Lower lobe of right lung (tissue), 2 donors: ENCODE measurements at places on chromosomes 3 and 15. TPM values are rescaled to one million over a fixed set of nuclear protein-coding genes. Genes with fewer than 3 reads are reported as not detected.

Gene C3orf20
- total RNA-seq = not detected

Gene SCAPER
- total RNA-seq = 34.2 TPM

- no peak overlapping the region for H3K27ac ChIP-seq
- H3K4me3 ChIP-seq = no peak overlapping the region
- H3K27me3 ChIP-seq = no peaks in the 10 kb centered on the region
- no peak for DNase-seq
- H3K36me3 ChIP-seq = no peaks in the 10 kb centered on the region
These were observed 226.8 kb downstream of the TBC1D5 start for GRCh38 chr3:17515445-17516234.

Gene APOD
- total RNA-seq = 91.6 TPM

GRCh38 chr15:77120576-77120975, 49.7 kb upstream of the TSPAN3 start:
- H3K36me3 ChIP-seq = no peaks in the 10 kb centered on the region
- H3K27ac ChIP-seq = no peak overlapping the region
- H3K4me1 ChIP-seq = no peaks in the 10 kb centered on the region
- DNase-seq = no peak
- no peaks in the 10 kb centered on the region for H3K27me3 ChIP-seq

GRCh38 chr3:70972855-70973254, 610.7 kb downstream of the FOXP1 start:
- peaks cover 5% of the 10 kb centered on the region for H3K4me1 ChIP-seq
- H3K27me3 ChIP-seq = no peaks in the 10 kb centered on the region
- no peak overlapping the region for H3K27ac ChIP-seq

DNA sequence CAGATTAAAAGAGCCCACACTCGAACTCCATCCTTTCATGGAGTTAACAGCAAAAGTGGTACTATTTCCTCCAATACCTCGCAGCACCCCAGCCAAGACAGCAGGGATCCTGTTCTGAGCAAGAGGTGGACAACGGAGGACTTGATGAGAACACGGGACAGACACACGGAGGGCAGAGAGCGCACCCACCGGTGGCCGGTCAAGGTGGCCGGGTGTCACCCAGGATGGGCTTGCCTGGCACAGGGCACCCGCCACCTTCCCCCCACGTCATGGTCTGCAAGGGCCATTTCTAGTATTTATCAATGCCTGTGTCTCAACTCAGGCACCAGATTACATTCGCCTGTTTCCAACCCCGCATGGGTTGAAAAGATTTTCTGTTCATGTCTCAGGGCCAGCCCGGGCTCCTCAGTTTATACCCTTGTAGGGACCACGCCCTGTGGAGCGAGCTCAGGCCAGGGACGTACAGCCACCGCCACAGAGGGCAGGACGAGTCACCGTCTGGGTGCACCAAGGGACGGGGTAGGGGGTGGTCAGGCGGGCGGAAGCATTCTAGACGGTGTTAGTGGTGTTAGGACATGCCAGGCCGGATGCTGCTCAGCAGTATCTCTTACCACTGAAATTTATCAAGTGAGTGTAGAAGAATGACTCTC, 64.2 kb downstream of the CYFIP1 start:
- peaks cover 86% of the 10 kb centered on the region for H3K36me3 ChIP-seq
- H3K4me1 ChIP-seq = no peaks in the 10 kb centered on the region
- H3K4me3 ChIP-seq = no peak overlapping the region
- H3K27ac ChIP-seq = no peak overlapping the region
- DNase-seq = peak; percentile 39
- H3K27me3 ChIP-seq = no peaks in the 10 kb centered on the region

DNA sequence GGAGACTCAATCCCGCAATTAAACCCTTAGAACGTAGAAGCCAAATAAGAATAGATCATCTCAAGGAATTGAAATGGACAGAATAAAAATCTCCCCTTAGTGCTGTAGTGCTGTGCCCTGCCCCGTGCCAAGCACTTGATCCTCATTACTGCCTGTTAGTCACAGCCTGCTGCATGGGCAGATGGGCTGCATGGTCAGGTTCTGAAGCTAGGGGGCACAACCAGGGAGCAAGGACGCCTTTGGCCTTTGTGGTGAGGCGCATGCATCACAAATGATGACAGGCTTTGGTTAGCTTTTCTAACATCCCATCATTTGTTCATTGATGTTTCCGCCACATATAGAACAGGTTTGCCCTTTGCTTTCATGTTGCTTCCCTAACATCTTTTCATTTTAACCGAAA, 336.3 kb upstream of the ADAMTS9 start:
- no peak for DNase-seq
- H3K27ac ChIP-seq = no peak overlapping the region
- H3K27me3 ChIP-seq = no peaks in the 10 kb centered on the region

- H3K27me3 ChIP-seq = no peaks in the 10 kb centered on the region
- H3K36me3 ChIP-seq = no peaks in the 10 kb centered on the region
- no peak overlapping the region for H3K4me3 ChIP-seq
- no peak overlapping the region for H3K27ac ChIP-seq
- peaks cover 8% of the 10 kb centered on the region for H3K4me1 ChIP-seq
These were observed 174.3 kb downstream of the KLF13 start for GRCh38 chr15:31500766-31501449.

DNA sequence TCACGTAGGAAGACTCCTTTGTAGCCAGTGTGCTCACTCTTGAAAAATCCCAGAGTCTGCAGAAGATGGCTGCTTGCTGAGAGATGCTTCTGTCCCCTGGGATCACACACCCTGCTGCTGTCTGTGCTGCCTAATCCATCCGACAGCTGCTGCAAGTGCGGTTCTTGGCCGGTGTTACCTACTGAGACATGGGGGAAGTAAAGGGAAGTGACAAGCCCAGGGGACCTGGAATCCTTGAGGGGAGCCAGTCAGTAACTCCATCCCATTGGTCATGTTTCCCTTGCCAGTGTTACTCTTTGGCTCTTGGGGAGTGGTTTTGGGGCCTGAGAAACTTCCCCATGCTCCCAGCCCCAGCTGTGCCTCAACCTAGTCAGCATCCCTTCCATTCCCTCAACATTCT, 8.3 kb upstream of the CPNE9 start:
- H3K4me3 ChIP-seq = no peak overlapping the region
- DNase-seq = no peak
- no peak overlapping the region for H3K27ac ChIP-seq

DNA sequence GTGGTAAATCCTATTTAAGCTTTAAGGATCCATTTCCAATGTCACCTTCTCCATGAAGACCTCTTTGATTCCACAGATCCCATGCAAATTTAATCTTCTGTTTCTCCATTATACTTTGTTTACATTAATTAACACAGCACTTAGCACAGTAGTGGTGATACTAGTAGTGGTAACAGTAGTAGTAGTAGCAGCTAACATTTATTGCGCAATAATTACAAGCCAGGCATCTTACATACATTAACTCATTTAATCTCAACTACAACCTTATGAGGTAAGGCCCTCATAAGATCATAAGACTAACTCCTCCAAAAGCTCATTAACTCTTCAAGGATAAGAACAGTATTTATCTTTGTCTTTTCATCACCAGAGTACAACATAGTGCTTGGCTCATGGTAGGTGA, 54.8 kb upstream of the FSIP1 start:
- no peak overlapping the region for H3K4me3 ChIP-seq
- H3K36me3 ChIP-seq = no peaks in the 10 kb centered on the region
- H3K27me3 ChIP-seq = no peaks in the 10 kb centered on the region
- no peak overlapping the region for H3K27ac ChIP-seq

Gene GOLGA8Q
- not detected for total RNA-seq

Gene IL1RAP
- 26.8 TPM for total RNA-seq

DNA sequence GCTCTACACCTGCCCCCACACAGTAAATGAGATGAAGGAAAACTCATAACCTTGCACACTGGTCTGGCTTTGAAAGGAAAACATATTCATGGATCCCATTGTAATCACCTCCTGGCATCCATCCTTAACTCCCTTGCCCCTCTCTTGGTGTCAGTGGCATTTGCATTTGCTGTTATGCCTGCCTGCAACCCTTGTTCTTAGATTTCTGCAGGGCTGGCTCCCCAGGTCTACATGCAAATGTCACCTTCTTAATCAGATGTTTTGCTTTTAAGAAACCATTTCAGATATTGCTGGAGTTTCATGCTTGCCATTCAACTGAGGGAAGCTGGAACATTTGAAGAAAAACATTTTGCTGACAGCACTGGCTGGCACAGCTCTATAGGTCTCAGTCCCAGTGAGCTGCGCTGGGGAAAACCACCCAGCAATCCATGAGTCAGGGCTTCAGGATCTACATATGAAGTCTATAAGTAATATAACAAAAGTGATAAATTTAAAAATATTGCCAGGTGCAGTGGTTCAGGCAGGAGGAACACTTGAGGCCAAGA, 19.1 kb downstream of the LRRC2 start:
- H3K27me3 ChIP-seq = no peaks in the 10 kb centered on the region
- no peak overlapping the region for H3K27ac ChIP-seq
- no peak for DNase-seq
- no peaks in the 10 kb centered on the region for H3K4me1 ChIP-seq
- H3K4me3 ChIP-seq = no peak overlapping the region
- no peaks in the 10 kb centered on the region for H3K36me3 ChIP-seq

DNA sequence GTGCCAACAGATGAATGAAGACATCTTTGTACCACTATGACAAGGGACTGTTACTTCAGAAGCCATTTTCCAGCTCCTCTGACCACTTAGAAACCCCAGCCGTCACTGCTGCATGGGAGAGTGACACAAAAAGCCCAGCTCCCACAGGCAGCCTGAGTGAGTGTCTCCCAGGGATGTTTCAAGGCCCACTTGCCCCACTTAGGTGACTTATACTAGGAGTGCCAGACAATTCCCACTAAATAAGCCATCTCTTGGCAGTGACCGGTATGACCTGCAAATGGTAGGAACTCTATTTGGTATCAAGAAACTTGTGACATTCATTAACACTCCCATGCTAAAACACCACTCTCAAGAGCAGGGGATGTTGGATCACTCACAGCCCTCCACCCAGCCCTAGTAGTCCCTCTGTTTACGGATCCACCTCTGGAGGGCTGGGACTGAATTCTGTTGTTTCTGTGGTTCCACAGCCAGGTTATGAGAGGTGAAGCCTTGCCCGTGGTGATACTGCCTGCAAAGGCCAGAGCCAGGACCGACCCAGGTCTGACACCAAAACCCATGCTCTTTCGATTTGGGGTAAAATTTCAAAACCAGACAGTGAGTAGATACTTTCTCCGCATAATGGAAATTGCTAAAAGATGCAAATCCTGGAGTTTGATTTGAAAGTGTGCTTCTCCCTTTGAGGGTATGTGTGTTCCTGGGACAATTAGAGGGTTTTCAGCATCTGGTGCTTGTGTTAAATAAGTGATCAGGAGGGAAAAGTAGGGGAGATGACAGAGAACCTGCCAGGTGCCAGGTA, 14.5 kb downstream of the RBP1 start:
- no peak overlapping the region for H3K27ac ChIP-seq
- no peak overlapping the region for H3K4me3 ChIP-seq
- H3K4me1 ChIP-seq = no peaks in the 10 kb centered on the region

Gene B3GNT5
- total RNA-seq = 30.8 TPM

GRCh38 chr15:85625166-85625830, 169.4 kb downstream of the KLHL25 start:
- H3K36me3 ChIP-seq = peaks cover 29% of the 10 kb centered on the region
- peaks cover 95% of the 10 kb centered on the region for H3K4me1 ChIP-seq
- peak overlapping the region; percentile 70 for H3K27ac ChIP-seq
- no peak for DNase-seq
- H3K4me3 ChIP-seq = no peak overlapping the region
- H3K27me3 ChIP-seq = no peaks in the 10 kb centered on the region

DNA sequence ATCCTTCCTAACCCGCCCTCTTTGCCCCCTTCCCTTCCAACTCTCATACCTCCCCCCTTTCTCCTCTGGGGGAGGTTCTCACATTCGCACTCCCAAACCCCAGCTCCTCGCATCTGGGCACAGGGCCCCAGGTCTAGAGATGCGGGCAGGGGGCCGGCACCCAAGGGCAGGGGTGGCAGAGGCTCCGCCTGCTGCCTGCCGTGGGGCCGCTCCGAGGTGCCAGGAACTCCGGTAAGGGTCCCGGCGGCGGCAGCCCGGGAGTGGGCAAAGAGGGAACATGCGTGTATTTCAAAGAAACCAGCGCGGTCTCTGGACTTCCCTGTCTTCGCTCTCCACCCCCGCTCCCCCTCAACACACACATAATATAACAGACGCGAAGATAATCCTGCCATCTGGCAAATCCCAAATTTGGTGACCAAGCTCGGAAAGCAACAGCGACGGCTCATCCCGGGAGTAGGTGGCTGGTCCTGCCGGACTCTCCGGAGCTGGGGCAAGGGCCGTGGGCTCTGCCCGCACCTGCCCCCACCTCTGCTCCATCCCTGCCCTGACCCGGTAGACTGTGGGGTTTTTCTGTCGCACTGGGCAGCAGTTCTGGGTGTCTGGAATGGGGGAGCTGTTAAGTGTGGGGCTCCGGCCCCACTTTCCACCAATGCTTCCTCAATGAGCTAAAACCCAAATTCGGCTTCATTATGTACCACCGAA, 31.0 kb downstream of the NR2F2 start:
- H3K4me3 ChIP-seq = peak overlapping the region; percentile 55
- no peak for DNase-seq
- H3K27ac ChIP-seq = no peak overlapping the region
- H3K27me3 ChIP-seq = peaks cover 80% of the 10 kb centered on the region
- H3K4me1 ChIP-seq = peaks cover 2% of the 10 kb centered on the region

GRCh38 chr3:34141841-34142337, 343.5 kb downstream of the PDCD6IP start:
- H3K4me3 ChIP-seq = no peak overlapping the region
- DNase-seq = no peak
- H3K4me1 ChIP-seq = no peaks in the 10 kb centered on the region
- H3K27ac ChIP-seq = no peak overlapping the region
- no peaks in the 10 kb centered on the region for H3K27me3 ChIP-seq
